ENCODE measurements at places on chromosomes 7 and 10. TPM values are rescaled to one million over a fixed set of nuclear protein-coding genes. Genes with fewer than 3 reads are reported as not detected.

GRCh38 chr7:101956130-101956529 is 138.7 kb downstream of the CUX1 start:
- no peaks in the 10 kb centered on the region for H3K27me3 ChIP-seq
- H3K36me3 ChIP-seq: no peaks in the 10 kb centered on the region
- no peak overlapping the region for H3K27ac ChIP-seq
- no peak overlapping the region for H3K4me3 ChIP-seq
- DNase-seq: no peak

PRTFDC1 gene
- total RNA-seq: 1.4 TPM

PLCE1 gene
- not detected for total RNA-seq

- no peak overlapping the region for H3K27ac ChIP-seq
- no peaks in the 10 kb centered on the region for H3K36me3 ChIP-seq
- no peak overlapping the region for H3K4me3 ChIP-seq
- H3K4me1 ChIP-seq: no peaks in the 10 kb centered on the region
- no peak for DNase-seq
- H3K27me3 ChIP-seq: no peaks in the 10 kb centered on the region
These were observed 359.5 kb upstream of the MKI67 start for GRCh38 chr10:128485701-128486235.

- peaks cover 7% of the 10 kb centered on the region for H3K36me3 ChIP-seq
- H3K4me1 ChIP-seq: no peaks in the 10 kb centered on the region
- DNase-seq: no peak
- no peak overlapping the region for H3K27ac ChIP-seq
- no peak overlapping the region for H3K4me3 ChIP-seq
- H3K27me3 ChIP-seq: no peaks in the 10 kb centered on the region
These were observed 30.4 kb downstream of the PDLIM1 start for GRCh38 chr10:95260397-95260881.

GRCh38 chr7:30464231-30464671 is 14.3 kb downstream of the NOD1 start:
- peaks cover 17% of the 10 kb centered on the region for H3K4me1 ChIP-seq
- H3K4me3 ChIP-seq: no peak overlapping the region
- DNase-seq: no peak
- no peaks in the 10 kb centered on the region for H3K27me3 ChIP-seq
- H3K36me3 ChIP-seq: peaks cover 9% of the 10 kb centered on the region

- DNase-seq: peak; percentile 81
- no peaks in the 10 kb centered on the region for H3K27me3 ChIP-seq
- H3K36me3 ChIP-seq: no peaks in the 10 kb centered on the region
- H3K4me1 ChIP-seq: peaks cover 7% of the 10 kb centered on the region
- H3K27ac ChIP-seq: no peak overlapping the region
These were observed 21.7 kb upstream of the MALSU1 start for GRCh38 chr7:23277359-23277989.

GRCh38 chr7:28112467-28112866 is 68.1 kb downstream of the JAZF1 start:
- no peaks in the 10 kb centered on the region for H3K36me3 ChIP-seq
- no peak overlapping the region for H3K27ac ChIP-seq
- H3K4me3 ChIP-seq: no peak overlapping the region
- H3K27me3 ChIP-seq: no peaks in the 10 kb centered on the region

NME8 gene
- 37.0 TPM for total RNA-seq

LEP gene
- not detected for total RNA-seq

- no peak overlapping the region for H3K4me3 ChIP-seq
- H3K36me3 ChIP-seq: no peaks in the 10 kb centered on the region
- H3K27ac ChIP-seq: no peak overlapping the region
- H3K4me1 ChIP-seq: no peaks in the 10 kb centered on the region
These were observed 314.1 kb upstream of the ETV1 start for GRCh38 chr7:14303536-14303935.

DNA sequence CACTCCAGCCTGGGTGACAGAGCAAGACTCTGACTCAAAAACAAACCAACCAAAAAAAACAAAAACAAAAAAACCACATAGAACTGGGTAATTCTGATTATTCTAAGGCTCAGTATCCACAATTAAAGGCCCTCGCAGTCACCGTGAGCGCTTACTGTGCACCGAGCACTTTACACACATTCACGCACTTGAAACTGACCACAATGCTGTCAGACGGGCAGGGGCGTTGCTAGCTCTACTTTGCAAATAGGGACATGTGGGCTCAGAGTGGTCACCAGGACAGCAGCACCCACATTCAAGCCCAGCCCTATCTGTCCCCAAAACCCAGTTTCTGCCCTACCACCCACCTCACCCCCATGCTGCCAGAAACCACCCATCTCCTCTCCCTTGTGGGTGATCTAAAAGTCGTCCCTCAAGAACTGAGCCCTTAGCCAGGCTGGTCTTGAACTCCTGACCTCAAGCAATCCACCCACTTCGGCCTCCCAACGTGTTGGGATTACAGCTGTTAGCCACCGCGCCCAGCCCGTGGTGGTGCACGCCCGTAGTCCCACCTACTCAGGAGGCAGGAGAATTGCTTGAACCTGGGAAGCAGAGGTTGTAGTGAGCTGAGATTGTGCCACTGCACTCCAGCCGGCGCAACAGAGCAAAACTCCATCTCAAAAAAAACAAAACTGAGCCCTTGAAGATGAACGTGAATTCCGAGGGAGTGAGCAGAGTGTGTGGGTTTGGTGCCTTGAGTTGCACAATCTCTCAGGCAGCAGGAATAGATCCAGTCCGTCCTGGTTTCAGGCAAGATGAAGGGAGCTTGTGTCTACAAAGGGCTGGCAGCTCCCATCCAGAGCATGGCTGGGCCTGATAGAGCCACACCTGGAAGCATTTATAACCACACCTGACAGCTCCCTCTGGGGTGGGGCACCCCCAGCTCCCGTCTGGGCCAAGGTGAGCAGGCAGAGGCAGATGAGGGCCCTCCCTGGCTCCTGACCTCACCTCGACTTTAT is 5.4 kb upstream of the HSPB1 start:
- DNase-seq: no peak
- no peaks in the 10 kb centered on the region for H3K27me3 ChIP-seq
- no peaks in the 10 kb centered on the region for H3K36me3 ChIP-seq
- no peak overlapping the region for H3K4me3 ChIP-seq
- no peak overlapping the region for H3K27ac ChIP-seq

DNA sequence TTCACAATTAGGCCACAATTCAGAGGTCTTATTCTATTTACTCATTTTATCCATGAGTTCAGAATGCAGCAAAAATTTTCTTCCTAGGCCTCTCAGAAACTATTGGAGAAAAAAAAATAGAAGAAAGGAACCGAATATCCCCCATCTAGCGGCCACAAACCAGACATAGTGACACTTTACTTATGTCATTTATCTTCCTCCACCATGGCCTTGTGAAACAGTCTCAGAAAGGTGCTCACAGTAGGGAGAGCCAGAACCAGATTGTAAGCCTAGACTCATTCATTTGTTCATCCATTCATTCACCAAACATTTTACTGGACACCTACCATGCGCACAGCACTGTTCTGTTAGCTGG is 16.0 kb downstream of the CREB3L2 start:
- no peak for DNase-seq
- H3K27me3 ChIP-seq: no peaks in the 10 kb centered on the region
- H3K4me1 ChIP-seq: peaks cover 20% of the 10 kb centered on the region

DNA sequence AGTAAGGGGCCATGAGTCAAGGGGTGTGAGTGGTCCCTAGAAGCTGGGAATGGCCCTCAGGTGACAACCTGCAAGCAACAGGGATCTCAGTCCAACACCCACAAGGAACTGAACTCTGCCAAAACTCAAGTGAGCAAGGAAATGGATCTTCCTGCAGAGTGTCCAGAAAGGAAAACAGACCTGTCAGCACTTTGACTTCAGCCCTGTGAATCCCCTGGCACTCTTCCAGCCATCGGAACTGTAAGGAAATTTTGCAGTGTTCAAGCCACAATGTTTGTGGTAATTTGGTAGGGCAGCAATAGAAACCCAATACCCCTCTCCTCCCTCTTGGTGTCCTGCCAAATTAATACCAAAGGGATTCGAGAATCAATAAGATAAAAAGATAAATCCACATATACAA is 6.9 kb downstream of the LYZL1 start:
- H3K27ac ChIP-seq: no peak overlapping the region
- H3K36me3 ChIP-seq: no peaks in the 10 kb centered on the region
- no peaks in the 10 kb centered on the region for H3K4me1 ChIP-seq
- no peaks in the 10 kb centered on the region for H3K27me3 ChIP-seq

MYL7 gene
- total RNA-seq: not detected

GRCh38 chr7:86785641-86786040 is 141.9 kb downstream of the GRM3 start:
- H3K27me3 ChIP-seq: no peaks in the 10 kb centered on the region
- H3K36me3 ChIP-seq: no peaks in the 10 kb centered on the region
- no peak overlapping the region for H3K27ac ChIP-seq
- no peaks in the 10 kb centered on the region for H3K4me1 ChIP-seq
- DNase-seq: no peak

- H3K4me1 ChIP-seq: no peaks in the 10 kb centered on the region
- H3K27me3 ChIP-seq: no peaks in the 10 kb centered on the region
- no peak for DNase-seq
- H3K4me3 ChIP-seq: no peak overlapping the region
- no peaks in the 10 kb centered on the region for H3K36me3 ChIP-seq
- no peak overlapping the region for H3K27ac ChIP-seq
These were observed 60.2 kb downstream of the WIPF3 start for GRCh38 chr7:29866490-29866930.

CPA1 gene
- not detected for total RNA-seq

DNA sequence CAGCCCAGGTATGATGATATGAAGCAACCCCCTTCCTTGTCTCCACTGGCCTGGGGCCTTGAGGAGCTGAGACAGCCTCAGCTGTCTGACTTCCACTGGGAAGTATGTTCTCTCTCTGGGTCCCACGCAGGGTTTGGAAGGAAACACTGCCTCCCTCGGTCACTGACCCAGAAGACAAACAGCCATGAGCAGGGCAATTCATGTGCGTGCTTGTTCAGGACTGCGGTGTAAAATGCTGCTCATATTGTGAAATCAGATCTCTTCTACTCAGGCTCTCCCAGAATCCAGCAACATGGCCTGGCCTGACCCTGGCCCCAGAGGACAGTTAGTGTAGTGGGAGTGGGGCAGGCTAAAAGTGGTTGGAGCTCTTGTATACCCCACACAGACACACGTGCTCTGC is 2.8 kb downstream of the CLCN1 start:
- H3K36me3 ChIP-seq: no peaks in the 10 kb centered on the region
- H3K4me1 ChIP-seq: peaks cover 5% of the 10 kb centered on the region
- H3K27me3 ChIP-seq: no peaks in the 10 kb centered on the region
- DNase-seq: no peak

GPER1 gene
- 0.26 TPM for total RNA-seq

DNA sequence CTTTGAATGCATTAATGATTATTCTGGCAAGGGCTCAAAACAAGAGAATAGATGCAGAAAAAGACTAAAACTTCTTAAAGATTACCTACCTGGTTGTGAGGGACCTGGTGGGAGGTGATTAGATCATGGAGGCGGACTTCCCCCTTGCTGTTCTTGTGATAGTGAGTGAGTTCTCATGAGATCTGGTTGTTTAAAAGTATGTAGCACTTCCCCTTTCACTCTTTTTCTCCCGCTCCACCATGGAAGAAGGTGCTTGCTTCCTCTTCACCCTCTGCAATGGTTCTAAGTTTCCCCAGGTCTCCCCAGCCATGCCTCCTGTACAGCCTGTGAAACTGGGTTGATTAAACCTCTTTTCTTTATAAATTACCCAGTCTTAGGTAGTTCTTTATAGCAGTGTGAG is 226.6 kb downstream of the ARHGAP12 start:
- H3K27ac ChIP-seq: no peak overlapping the region
- no peak overlapping the region for H3K4me3 ChIP-seq
- H3K36me3 ChIP-seq: no peaks in the 10 kb centered on the region
- DNase-seq: no peak
- H3K4me1 ChIP-seq: peaks cover 15% of the 10 kb centered on the region

TMEM130 gene
- not detected for total RNA-seq

- H3K27ac ChIP-seq: no peak overlapping the region
- H3K27me3 ChIP-seq: no peaks in the 10 kb centered on the region
- H3K36me3 ChIP-seq: peaks cover 98% of the 10 kb centered on the region
- H3K4me3 ChIP-seq: no peak overlapping the region
These were observed 15.3 kb downstream of the EDRF1 start for GRCh38 chr10:125734823-125735222.

TAS2R4 gene
- total RNA-seq: 0.16 TPM

DNA sequence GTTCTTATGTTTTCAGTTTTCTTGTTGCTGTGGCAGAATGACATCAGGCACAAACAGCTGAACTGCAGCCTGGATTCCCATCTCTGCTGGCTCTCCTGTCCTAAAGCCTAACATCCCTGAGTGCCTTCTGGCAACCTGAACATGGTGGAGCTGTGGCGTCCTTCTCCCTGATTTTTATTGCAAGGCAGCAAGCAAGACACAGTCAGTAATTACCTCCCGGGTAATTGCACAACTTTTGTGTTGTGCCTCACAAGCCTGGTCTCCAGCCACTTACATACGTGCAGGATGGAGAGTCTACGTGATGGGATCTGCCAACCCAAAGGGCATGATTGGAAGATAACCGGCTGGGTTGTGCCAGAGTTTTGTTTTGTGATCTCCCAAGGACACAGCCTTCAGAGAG is 116.1 kb upstream of the PARD3 start:
- H3K4me3 ChIP-seq: no peak overlapping the region
- H3K27me3 ChIP-seq: no peaks in the 10 kb centered on the region
- no peak for DNase-seq

- no peaks in the 10 kb centered on the region for H3K36me3 ChIP-seq
- H3K4me3 ChIP-seq: no peak overlapping the region
- peaks cover 13% of the 10 kb centered on the region for H3K4me1 ChIP-seq
These were observed 2.0 kb downstream of the MNX1 start for GRCh38 chr7:157008206-157009169.

SEMA3D gene
- not detected for total RNA-seq

ALOX5 gene
- total RNA-seq: 12.4 TPM

FRMPD2 gene
- 0.20 TPM for total RNA-seq

DNA sequence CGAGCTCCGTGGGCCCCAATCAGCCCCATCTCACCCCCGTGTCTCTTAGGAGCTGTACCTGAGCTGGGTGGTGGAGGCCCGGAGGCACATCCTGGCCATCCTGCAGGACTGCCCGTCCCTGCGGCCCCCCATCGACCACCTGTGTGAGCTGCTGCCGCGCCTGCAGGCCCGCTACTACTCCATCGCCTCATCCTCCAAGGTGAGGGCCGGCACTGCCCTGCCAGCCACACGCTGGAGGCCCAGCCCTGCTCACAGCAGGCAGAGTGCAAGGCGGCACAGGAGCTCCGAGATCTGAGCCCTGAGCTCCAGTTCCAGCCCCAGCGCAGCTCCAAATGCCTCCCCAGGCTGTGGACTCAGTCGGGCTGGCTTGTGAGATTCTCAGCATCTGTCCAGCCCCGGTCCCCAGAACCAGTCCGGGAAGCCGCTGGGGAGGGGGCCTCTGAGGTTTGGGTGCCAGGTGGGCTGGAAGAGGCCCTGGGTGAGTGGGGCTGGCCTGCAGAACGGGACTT is 9.3 kb downstream of the TMEM120A start:
- no peak overlapping the region for H3K4me3 ChIP-seq
- H3K4me1 ChIP-seq: peaks cover 5% of the 10 kb centered on the region
- H3K27ac ChIP-seq: no peak overlapping the region
- no peak for DNase-seq

GRCh38 chr7:16816824-16817223 is 12.0 kb upstream of the AGR2 start:
- no peak for DNase-seq
- H3K27ac ChIP-seq: no peak overlapping the region
- H3K4me3 ChIP-seq: no peak overlapping the region
- H3K27me3 ChIP-seq: no peaks in the 10 kb centered on the region
- H3K36me3 ChIP-seq: no peaks in the 10 kb centered on the region

All from natural killer cell (primary cell).